ENCODE measurements at places on chromosomes 7 and 10. TPM values are rescaled to one million over a fixed set of nuclear protein-coding genes. Genes with fewer than 3 reads are reported as not detected.

CTAGE6 gene
- total RNA-seq = not detected

GPRIN2 gene
- not detected for total RNA-seq

PNLIPRP3 gene
- not detected for total RNA-seq

OGDHL gene
- 0.49 TPM for total RNA-seq

PTPN12 gene
- total RNA-seq = 29.6 TPM

PNLIPRP1 gene
- total RNA-seq = not detected
